ENCODE measurements at places on chromosomes 11 and 22. TPM values are rescaled to one million over a fixed set of nuclear protein-coding genes. Genes with fewer than 3 reads are reported as not detected.

The PLAAT2 gene
- 0.52 TPM for total RNA-seq

DNA sequence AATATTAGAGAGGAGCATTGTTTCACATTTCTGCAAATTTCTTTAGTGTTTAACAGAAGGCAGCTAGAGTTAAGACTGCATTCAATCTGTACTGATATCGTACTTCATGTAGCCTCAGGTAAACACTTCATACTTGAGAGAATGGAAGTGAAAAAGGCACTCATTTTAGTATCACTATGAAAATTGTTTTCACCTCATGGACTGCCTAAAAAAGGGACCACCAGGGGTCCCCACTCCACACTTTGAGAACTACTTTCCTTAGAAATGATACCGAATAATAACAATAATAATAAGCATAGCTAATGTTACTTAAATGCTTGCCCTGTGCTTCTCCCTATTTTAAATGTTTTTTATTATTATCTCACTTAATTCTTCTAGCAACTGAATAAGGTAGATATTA is 95.1 kb downstream of the BLID start:
- DNase-seq: no peak

DNA sequence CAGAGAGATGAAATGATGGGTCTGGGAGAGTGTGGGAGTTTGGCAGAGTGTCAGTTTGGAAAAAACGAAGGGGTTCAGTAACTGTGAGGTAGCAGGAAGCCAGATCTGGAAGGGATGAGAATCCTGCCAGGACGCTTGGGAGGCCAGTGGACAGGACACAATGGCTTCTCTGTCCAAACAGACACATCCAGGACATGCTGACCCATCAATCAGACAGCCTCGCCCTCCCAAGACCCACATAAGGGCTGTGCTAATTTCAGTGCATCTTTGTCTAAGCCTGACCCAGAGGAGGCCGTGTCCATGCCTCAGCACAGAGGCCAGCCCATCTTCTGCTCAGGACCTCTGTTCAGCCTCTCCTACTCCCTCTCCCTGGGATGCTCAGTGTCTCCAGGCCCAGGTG is 576.5 kb upstream of the B3GAT1 start:
- DNase-seq: no peak

DNA sequence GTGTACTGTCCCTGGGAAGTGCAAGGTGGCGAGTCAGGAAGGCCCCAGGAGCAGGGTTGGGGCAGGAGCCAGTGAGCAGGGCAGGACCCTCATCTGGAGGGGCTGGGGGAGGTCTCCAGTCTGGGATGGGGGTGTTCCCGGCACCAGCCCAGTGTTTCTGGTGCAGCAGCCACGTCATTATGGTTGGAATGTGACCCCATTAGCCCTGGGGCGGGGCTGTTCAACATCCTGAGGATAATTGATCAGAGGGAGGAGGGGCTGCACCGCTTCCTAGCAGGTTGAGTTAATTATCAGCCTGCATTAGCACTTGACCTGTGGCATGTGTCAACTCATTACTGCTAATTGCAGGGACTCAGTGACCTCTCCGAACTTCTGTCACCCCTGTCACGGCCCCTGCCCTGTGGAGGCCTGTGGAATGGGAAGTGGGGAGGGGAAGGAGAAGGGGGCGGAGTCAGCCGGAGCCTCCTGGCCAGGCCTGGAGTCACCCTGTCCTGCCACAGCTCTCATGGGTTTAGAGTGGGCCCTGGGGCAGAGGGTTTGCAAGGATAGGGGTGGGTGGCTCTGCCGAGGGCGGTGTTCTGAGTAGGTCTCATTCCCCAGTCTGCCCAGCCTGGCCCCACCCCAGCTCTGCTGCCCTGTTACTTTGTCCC is 52.8 kb upstream of the CCDC188 start:
- DNase-seq: peak; percentile 20

The HORMAD2 gene
- not detected for total RNA-seq

The SMTNL1 gene
- total RNA-seq: not detected

- no peak for DNase-seq
These were observed 36.6 kb downstream of the PARVG start for GRCh38 chr22:44217346-44217745.

GRCh38 chr22:36911887-36912661 is 1.4 kb upstream of the CSF2RB start:
- peak; percentile 14 for DNase-seq
